Daoy (cell line): ENCODE measurements at places on chromosomes 6 and 20. TPM values are rescaled to one million over a fixed set of nuclear protein-coding genes. Genes with fewer than 3 reads are reported as not detected.

ISM1 gene
- total RNA-seq: 0.46 and 1.1 TPM in 2 replicates

RBPJL gene
- total RNA-seq: not detected in 2 replicates

MYCT1 gene
- 0.06 and 0.15 TPM in 2 replicates for total RNA-seq

SPDEF gene
- total RNA-seq: not detected in 2 replicates

BTNL2 gene
- total RNA-seq: not detected in 2 replicates

CYP39A1 gene
- 2.9 and 5.1 TPM in 2 replicates for total RNA-seq

CDYL gene
- 20.0 and 22.9 TPM in 2 replicates for total RNA-seq

CDK19 gene
- total RNA-seq: 8.2 and 10.2 TPM in 2 replicates

ANGPT4 gene
- total RNA-seq: under 0.01 and 0.03 TPM in 2 replicates

HSPA1A gene
- 148 and 171 TPM in 2 replicates for total RNA-seq

LPA gene
- total RNA-seq: not detected in 2 replicates

LY6G6C gene
- total RNA-seq: not detected in 2 replicates

MCHR2 gene
- not detected in 2 replicates for total RNA-seq

OR2H2 gene
- total RNA-seq: not detected in 2 replicates

CDH4 gene
- 2.1 and 3.8 TPM in 2 replicates for total RNA-seq

SLC22A1 gene
- total RNA-seq: 0.23 and 2.8 TPM in 2 replicates

DCBLD1 gene
- 21.0 and 32.6 TPM in 2 replicates for total RNA-seq

RSPH4A gene
- under 0.01 TPM in 1 of 2 replicates, not detected in the other for total RNA-seq

ME1 gene
- total RNA-seq: 19.9 and 22.4 TPM in 2 replicates

TMEM74B gene
- total RNA-seq: 0.06 TPM in 1 of 2 replicates, not detected in the other

SIRPA gene
- 7.2 and 11.5 TPM in 2 replicates for total RNA-seq

SGK1 gene
- total RNA-seq: 40.9 and 41.1 TPM in 2 replicates

SLC13A3 gene
- total RNA-seq: 0.11 TPM in 1 of 2 replicates, not detected in the other

SLA2 gene
- total RNA-seq: not detected in 2 replicates

IPCEF1 gene
- total RNA-seq: 1.5 TPM in 1 of 2 replicates, not detected in the other

GRM1 gene
- total RNA-seq: not detected in 2 replicates

DSP gene
- 62.7 and 67.4 TPM in 2 replicates for total RNA-seq

PRR18 gene
- total RNA-seq: 3.2 TPM in 1 of 2 replicates, not detected in the other

MOCS1 gene
- total RNA-seq: 8.8 and 13.2 TPM in 2 replicates

CST9L gene
- not detected in 2 replicates for total RNA-seq

FOXA2 gene
- total RNA-seq: 0.33 and 0.57 TPM in 2 replicates

SFTA2 gene
- total RNA-seq: not detected in 2 replicates

E2F1 gene
- 20.7 and 23.9 TPM in 2 replicates for total RNA-seq

MAP7 gene
- total RNA-seq: 0.95 and 1.1 TPM in 2 replicates

SLC24A3 gene
- 0.06 TPM in 1 of 2 replicates, not detected in the other for total RNA-seq

RIPOR3 gene
- total RNA-seq: 0.27 and 0.40 TPM in 2 replicates

MYH7B gene
- total RNA-seq: not detected in 2 replicates

HCK gene
- 0.15 TPM in 1 of 2 replicates, not detected in the other for total RNA-seq

DUSP15 gene
- total RNA-seq: 1.9 and 4.2 TPM in 2 replicates

ZNF311 gene
- total RNA-seq: 0.74 and 2.1 TPM in 2 replicates

TTLL9 gene
- 1.5 TPM in 1 of 2 replicates, not detected in the other for total RNA-seq

TRERF1 gene
- total RNA-seq: 3.3 and 3.8 TPM in 2 replicates

SAMD5 gene
- total RNA-seq: 2.0 and 2.7 TPM in 2 replicates

GTSF1L gene
- not detected in 2 replicates for total RNA-seq

SAPCD1 gene
- total RNA-seq: 0.27 and 1.6 TPM in 2 replicates

PTGIS gene
- 0.54 and 0.57 TPM in 2 replicates for total RNA-seq
